Posterior vena cava (tissue), 2 donors: ENCODE measurements at places on chromosomes 7 and 10. TPM values are rescaled to one million over a fixed set of nuclear protein-coding genes. Genes with fewer than 3 reads are reported as not detected.
A peak's percentile ranks its signal among the peaks of the same experiment; 100 is the strongest.

GRCh38 chr10:131979336-131979735, 2.4 kb downstream of the BNIP3 start:
- no peak for DNase-seq

GRCh38 chr10:3020311-3020710, 47.0 kb upstream of the PFKP start:
- DNase-seq: no peak

DNA sequence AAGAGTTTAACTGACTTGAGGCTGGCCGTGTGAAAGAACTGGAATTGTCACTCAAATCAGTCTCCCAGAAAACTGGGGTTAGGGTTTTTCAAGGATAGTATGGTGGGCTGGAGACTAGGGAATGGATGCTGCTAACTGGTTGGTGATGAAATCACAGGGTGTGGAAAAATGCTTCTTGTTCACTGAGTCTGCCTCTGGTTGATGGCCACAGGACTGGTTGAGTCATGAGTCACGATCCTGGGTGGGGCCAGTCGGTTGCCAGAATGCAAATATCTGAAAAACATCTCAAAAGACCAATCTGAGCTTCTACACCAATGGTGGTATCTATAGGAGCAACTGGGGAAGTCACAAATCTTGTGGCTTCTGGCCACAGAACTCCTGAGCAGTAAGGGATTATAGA, 16.3 kb upstream of the BAMBI start:
- no peak for DNase-seq

DNA sequence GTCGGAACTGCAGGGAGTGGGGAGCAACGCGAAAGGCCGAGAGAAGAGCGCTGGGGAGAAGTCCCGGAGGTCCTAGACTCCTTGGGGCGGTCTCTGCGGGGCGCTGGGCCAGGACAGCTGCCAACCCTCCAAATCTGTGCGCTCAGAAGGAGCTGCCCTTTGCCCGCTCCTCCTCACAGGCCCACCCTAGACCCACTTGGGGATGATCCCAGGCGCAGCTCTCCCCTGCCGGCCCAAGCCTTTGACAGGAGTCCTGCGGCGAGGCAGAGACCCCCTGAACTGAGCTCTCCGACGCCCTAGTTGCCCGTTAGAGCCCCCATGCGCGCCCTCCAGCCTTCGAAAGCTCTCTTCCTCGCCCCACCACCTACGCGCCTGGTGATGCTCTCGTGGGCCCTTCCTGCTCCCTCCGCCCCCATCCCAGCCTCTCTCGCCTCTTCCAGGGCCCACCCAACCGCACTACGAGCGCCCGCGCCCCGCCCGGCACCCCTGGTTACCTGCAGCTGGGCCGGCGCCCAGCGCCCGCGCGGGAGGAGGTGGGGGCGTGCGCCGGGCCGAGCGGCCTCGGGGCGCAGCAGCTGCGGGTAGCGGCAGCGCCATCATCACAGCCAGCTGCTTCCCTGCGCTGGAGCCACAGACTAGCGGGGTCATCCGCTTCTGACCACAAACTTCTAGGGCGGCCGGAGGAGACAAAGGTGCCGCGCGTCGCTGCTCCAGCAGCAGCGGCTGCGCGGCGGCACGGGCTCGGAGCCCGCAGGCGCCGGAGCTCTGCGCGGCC, 353.4 kb downstream of the DNAJB6 start:
- DNase-seq: peak; percentile 75

GRCh38 chr7:121081327-121081936, 92.9 kb downstream of the CPED1 start:
- no peak for DNase-seq

- DNase-seq: no peak
Measured at GRCh38 chr7:81590131-81590530, 179.7 kb downstream of the HGF start.

GRCh38 chr10:133474665-133475424, 21.1 kb downstream of the SCART1 start:
- no peak for DNase-seq

DNA sequence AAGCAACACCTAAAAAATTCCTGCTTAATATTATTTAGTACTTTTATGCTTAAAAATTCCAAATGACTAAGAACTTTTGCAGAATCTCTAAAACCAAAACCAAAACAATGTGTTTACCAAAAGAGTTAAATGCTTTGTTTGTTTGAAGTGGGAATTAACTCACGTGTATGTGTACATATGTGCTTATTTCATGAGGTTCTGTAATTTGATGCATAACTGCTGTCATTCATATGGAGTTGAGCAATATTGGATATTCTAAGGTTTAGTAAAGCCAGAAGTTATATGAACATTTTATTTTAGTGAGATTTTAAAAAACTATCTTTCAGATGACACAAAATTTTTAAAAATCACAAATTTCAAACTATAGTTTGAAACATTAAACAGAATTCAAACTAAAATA, 157.1 kb downstream of the PIP4K2A start:
- DNase-seq: no peak

GRCh38 chr10:53256623-53257022, 484.0 kb upstream of the MBL2 start:
- DNase-seq: no peak

GRCh38 chr10:116792817-116793216, 50.5 kb upstream of the HSPA12A start:
- no peak for DNase-seq

- DNase-seq: peak; percentile 64
Measured at GRCh38 chr7:151896486-151896885, 19.6 kb upstream of the PRKAG2 start.

- DNase-seq: no peak
Measured at GRCh38 chr10:2165771-2166460, 428.6 kb upstream of the ADARB2 start.

GRCh38 chr7:92973293-92973731, 136.9 kb upstream of the CDK6 start:
- no peak for DNase-seq

DNA sequence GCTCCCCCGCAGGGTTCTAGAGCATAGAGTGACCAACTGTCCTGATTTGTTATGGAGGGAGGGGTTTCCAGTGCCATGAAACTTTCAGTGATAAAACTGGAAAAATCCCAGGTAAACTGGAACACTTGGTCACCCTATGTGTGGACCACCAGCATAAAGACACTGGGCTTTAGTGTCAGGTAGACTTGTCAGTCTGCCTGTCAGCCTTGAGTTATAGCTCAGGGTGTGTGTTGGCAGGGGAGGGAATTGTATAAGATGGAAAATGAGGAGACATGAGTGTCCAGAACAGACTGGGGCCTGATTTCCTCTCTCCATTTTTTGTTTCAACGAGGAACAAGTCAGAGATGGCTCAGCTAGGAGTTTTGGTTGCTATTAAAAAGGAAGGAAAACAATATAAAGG, 10.2 kb upstream of the EFCAB10 start:
- no peak for DNase-seq

DNA sequence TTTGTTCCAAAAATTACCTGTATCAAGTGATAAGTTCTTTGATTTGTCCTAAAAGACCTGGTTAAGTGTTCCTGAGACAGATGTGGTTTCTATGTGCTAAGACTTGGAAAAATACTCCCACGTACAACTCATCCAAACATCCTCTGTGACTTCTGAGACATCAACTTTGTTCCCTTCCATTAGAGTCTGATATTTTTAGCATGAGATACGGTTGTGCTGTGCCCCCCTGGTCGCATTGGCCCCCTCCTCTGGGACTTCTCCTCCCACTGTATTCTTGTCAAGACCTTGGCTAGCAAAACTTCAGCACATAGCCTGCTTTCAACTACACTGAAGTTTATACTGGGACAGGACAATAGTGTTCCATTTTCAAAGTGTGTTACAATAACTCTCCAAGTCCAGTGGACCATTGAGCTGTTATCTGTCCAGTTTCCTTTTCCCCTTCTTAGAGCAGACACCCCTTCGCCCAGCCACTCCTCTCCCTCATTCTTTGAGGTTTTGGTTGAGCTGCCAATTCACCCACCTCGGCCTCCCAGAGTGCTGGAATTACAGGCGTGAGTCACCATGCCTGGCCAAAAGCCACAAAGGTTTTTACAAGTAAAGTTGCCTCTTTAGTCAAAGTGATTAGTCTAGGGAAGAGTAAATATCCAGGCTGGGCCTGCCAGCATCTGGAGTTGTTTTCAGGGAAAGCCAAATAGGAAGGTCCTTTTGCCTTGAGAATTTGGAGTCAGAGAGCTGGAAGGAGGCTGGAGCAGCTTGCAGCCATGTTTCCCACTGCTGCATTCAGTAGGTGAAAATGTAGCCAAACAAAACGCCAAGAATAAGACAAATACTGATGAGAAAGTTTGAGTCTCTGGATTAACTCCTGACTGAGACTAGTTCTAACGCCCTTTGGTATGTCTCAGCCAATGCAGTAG, 17.8 kb upstream of the PDLIM1 start:
- peak; percentile 92 for DNase-seq

DNA sequence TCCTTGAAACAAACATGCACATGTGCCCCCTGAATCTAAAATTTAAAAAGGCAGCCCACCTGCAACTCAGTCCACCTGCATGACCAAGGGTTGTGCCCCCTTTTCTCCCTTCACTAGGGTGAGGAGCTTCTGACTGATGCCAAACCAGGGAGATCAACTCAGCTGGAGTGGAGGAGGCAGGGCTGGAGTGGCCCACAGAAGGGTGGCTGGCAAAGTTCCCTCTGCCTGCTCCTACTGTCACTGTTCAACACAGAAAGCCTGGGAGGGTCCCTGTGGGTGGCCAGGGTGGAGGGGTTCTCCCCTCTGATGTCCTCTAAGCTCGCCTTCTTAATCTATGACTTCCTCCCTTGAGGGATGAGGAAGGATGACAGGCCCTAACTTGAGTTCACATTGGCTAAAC, 55.7 kb upstream of the ANTXRL start:
- DNase-seq: peak; percentile 57

- DNase-seq: no peak
Measured at GRCh38 chr10:36362257-36362656, 720.2 kb upstream of the FZD8 start.

DNA sequence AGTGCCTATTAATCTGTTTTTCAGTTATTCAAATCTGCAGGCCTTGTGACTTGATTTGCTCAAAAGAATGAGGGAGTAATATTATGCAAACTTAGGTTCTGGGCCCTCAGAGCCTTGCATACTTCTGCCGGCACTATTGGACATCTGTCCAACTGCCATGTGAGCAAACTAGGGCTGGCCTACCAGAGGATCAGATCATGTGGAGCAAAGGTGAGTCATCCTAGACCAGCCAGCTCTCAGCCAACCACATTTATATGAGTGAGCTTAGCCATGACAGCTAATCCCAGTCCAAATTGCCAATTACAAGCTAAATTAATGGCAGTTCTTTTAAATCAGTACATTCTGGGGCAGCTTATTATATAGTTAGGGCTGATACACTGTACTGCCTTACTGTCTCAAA, 69.6 kb downstream of the SDHAF3 start:
- DNase-seq: no peak

DNA sequence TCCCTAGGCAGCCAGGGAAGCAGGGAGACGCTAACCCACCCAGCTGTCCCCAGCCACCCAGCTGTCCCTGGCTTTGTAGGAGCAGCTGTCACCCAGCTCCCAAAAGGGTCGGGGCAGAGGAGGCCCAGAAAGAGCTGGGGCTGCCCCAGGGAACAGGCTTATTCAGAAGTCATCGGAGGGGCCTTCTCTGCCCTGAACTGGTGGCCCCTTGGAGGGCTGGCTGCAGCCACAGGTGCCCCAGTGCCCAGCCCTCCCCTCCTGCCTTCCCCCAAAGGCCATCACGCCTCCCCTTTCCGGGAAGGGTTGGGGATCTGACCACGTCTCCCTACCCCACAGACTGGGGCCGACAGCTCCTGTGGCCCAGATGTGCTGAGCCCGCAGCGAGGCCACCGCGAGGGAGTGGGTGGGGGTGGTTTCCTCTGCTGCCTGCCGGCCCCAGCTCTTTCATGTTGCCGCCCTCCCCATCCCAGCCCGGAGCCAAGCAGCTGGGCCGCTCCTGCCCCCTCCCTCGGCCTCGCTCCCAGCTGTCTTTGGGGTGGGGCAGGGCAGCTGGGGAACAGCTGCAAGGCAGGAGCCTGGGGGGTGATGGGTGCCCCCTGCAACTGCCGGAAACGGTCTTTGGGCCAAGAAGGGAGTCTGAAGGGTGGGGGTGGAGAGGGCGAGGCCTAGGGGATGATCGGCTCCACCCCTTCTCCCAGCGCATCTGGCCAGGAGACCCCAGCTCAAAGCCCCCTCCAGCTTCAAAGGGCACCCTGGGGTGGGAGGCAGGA, 16.8 kb downstream of the TRIM8 start:
- DNase-seq: no peak

GRCh38 chr10:116690356-116691322, 51.7 kb downstream of the HSPA12A start:
- DNase-seq: peak; percentile 68

- no peak for DNase-seq
Measured at GRCh38 chr10:16814012-16814411, 3.2 kb downstream of the RSU1 start.

DNA sequence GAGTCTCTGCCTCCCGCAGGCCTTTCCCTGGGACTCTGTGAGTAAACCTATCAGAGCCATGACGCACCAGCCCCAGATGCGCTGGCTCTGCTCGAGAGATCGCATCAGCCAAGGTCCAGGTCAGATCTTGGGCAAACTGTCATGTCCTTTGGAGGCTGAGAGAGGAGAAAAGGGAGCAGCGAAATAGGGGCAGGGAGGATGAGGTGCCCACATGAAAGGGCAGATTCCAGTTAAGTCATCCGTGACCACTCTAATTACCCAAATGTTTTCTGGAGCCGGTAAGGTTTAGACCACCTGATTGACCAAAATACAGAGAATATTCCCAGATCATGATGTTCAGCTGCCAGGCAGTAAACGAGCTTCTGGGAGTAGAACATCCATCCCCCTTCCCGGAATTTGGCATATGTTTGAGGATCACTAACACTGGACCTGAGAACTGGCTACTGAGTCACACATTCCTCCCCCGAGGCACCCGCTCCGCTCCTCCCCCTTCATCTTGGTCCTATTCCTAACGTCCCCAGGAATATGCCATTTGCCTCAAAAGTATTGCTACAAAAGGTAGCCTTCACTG, 88.0 kb downstream of the FGFR2 start:
- DNase-seq: no peak

GRCh38 chr7:90761584-90761983, 165.5 kb downstream of the CDK14 start:
- no peak for DNase-seq

DNA sequence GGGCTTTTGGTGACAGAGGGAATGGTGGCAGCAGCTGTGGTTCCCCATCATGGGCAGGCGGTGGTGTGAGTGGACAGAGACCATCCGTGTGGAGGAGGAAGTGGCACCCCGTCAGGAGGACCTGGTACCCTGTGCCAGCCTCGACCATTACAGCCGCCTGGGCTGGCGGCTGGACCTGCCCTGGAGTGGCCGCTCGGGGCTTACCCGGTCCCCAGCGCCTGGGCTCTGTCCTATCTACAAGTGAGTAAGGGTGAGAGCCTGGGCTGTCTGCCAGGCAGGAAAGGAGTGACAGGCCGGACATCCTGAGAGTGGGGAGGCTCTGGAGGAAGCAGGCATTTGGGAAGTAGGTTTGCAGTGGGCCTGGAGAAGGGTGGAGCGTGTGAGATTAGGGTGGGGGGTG, 2.9 kb upstream of the ZNF467 start:
- DNase-seq: peak; percentile 90

Gene TMEM209
- 12.8 TPM for total RNA-seq

Gene GPC2
- 1.2 TPM for total RNA-seq

Gene HOXA7
- 6.2 TPM for total RNA-seq

Gene RASSF4
- total RNA-seq: 15.5 TPM

Gene ATG9B
- not detected for total RNA-seq

Gene DDX21
- total RNA-seq: 55.7 TPM

Gene PNLIPRP3
- not detected for total RNA-seq

Gene TMEM270
- total RNA-seq: not detected

Gene SND1
- total RNA-seq: 135 TPM

Gene RBP3
- total RNA-seq: not detected

Gene ZNF804B
- total RNA-seq: not detected
